ENCODE measurements at places on chromosomes 11 and 22.

DNA sequence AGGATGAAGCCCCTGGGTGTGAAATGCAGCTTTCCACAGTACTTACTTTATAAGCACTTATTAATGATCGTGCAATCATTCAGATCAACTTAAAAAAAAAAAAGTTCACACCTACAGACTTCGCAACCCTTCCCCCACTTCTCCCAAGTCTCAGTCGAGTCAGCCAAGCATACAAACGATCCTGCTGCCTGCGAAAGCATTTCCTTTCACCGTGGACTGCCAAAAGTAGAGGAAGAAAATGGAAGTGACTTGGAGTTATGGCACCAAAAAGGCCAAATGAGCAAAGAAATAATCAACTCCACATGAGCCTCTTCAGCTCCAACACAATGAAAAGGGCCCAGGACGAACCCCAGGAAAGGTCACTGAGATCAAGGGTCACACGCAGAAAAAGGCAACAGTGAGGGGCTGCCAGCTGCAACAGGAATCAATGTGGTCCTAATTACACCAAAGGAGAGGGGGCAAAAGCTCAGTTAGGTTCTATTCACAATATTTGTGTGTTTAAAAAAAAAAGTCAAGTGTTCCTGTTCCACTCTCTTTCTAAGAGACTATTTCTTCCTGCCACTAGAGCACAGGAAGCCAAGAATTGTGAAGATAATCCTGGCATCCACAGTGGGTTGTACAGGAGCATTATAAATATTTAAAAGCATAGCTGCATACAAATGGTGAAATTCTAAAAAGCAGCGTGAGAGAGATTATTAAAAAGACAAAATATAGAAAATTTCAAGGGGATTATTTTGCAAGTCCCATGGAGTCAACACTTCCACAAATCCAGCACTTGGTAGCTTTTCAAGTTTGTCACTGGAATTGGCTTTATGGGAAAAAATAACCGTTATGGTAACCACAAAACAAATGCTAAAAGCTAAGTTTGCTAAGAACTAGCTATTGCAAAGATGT is 28.4 kb downstream of the CDON start:
- no peak for DNase-seq

GRCh38 chr22:38176170-38176741 is 5.4 kb downstream of the PLA2G6 start:
- no peak for DNase-seq

DNA sequence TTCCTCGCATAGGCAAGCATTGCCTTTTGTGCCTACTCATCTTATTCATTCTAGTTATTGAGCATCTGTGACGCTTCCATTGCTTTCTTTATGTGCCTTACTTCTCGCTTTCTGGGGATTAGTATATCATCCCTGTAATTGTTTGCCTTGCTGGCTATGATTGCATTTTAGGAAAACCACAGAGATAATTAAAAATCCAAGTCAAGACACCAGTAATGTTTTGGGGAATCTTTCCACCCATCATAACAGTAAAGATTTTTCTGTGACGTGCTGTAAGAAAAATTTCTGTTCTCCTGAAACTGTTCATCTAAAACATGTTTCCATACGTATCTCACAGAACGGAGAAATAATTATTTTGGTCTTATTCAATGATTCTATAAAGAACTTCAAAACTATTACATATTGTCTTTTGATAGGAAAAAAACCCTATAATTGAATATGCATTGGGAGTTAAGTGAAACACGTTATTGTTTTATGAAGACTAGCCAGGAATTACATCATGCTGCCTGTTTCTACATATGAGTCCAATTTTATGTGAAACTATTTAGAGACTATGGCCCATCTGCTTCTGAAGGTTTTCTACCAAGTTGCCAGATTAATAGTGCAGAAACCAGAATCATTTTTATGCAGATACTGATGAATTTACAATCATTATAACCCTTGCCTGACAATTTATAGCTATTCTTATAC is 133.7 kb upstream of the FIBIN start:
- DNase-seq: no peak

GRCh38 chr22:42327462-42328129 is 57.1 kb upstream of the TCF20 start:
- DNase-seq: no peak

- no peak for DNase-seq
Observed at GRCh38 chr11:119853581-119854360, 124.8 kb upstream of the NECTIN1 start.

GRCh38 chr22:20146777-20147176 is 4.1 kb downstream of the CCDC188 start:
- DNase-seq: no peak

GRCh38 chr22:33932997-33933396 is 12.7 kb upstream of the LARGE1 start:
- no peak for DNase-seq

DNA sequence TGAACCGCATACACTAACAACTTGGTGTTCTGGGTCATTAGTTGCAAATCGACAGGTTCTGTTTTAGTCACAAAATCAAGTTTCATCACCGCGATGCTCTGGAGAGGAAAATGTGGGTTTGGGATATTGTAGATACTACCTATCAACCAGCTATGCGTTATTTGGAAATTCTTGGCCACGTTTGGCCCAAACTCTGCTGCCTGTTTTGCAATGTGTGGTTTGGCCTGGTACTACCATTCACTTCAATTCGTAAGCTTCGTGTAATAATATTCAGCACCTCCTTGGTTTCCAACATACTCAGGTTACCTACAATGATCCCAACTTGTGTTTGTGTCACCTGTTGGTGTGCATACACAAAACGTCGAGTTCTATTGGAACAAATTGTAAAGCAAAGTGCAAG is 16.2 kb upstream of the ACER3 start:
- DNase-seq: no peak

- no peak for DNase-seq
Observed at GRCh38 chr22:27135031-27135981, 477.9 kb downstream of the MIAT start.

DNA sequence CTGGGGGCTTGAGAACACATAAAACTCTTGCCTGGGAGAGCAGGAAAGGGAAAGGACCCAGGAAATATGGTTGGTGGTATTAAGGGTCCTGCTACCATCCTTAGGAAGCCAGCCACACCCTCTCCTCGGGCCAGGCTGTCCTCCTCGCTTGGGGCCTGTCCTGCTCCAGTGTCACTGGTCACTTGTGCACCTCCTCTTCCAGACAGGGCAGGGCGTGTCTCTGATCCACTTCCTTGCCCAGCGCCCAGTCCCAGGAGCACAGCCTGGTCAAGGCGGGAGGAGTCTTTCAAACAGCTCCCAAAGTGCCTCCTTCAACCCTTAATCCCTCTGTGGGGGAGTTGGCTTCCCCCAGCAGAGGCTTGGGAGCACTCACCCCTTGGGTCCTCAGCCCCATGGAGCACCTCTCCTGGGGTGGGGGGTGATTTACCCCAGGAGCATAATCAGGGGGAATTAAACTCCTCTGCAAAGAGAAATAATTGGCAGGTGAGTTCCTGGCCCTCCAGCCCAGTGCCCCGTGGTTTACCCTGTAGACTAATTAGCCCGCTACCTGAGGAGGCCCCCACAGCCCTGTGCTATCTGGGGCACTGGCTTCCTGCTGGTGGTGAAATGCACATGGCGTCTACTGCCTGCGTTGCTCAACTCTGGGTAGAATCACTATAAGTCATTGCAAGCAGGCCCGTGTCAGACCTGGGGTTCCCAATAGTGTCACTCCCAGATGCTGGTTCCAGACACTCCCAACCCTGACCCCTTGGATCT is 8.0 kb downstream of the TMPRSS6 start:
- DNase-seq: no peak

- DNase-seq: no peak
Observed at GRCh38 chr11:85685820-85686459, at the start of gene CCDC89. Gene CCDC89, minus strand, starts transcription at chr11:85686195. Its CDS starts 65 bp downstream, at chr11:85686130.

GRCh38 chr11:132220474-132220873 is 850.1 kb downstream of the NTM start:
- no peak for DNase-seq

- DNase-seq: no peak
Observed at GRCh38 chr11:62435846-62436660, 17.2 kb downstream of the SCGB1A1 start.

DNA sequence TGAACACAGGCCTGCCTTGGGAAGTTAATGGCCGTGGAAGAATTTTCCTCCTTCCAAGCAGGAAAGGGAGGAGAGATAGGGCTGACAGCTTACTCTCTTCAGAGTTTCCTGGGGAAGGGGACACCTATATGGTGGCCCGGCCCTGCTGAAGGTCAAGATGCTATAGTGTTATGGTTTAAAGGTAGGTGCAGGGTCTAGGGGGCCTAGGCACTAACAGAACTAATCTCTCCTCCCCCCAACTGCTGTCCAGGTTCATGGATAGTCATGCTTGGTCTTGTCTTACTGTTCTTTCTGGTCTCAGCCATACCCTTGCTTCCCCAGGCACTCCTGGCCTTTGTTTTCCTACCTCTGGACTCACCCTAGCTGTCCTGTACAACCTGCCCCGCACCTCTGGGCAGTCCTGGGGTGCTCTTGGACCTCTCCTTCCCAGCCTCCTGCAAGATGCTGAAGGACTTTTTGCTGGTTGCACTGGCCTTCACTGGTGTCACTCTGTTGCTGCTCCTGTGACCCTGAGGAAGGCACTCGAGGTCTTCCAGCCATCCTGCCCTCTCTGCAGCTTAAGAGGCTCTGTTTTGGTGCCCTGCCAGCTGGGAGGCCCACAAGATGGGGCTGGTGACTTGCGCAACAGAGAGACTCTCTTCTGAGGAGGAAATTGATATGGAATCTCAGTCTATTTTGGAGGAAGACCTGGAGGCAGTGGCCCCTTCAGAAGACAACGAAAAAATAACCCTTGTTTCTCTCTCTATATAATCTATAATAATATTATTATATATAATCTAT is 17.9 kb downstream of the SEC14L3 start:
- no peak for DNase-seq

DNA sequence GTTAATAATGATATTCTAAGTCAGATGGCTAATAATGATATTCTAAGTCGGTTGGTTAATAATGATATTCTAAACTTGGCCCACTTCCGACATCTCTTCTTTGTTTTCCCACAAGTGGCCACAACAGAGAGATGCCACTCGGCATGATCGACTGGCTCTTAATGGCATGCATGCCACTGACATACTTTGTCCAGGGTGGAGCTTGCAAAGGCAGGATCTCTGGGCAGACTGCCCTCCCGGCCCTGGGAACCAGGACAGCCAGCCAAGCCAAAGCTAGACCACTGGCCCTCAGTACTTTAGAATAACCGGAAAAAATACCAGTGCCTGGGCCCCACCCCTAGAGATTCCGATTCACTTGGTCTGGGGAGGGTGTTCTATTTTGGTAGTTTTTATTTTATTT is 78.1 kb downstream of the KIAA1671 start:
- DNase-seq: no peak

DNA sequence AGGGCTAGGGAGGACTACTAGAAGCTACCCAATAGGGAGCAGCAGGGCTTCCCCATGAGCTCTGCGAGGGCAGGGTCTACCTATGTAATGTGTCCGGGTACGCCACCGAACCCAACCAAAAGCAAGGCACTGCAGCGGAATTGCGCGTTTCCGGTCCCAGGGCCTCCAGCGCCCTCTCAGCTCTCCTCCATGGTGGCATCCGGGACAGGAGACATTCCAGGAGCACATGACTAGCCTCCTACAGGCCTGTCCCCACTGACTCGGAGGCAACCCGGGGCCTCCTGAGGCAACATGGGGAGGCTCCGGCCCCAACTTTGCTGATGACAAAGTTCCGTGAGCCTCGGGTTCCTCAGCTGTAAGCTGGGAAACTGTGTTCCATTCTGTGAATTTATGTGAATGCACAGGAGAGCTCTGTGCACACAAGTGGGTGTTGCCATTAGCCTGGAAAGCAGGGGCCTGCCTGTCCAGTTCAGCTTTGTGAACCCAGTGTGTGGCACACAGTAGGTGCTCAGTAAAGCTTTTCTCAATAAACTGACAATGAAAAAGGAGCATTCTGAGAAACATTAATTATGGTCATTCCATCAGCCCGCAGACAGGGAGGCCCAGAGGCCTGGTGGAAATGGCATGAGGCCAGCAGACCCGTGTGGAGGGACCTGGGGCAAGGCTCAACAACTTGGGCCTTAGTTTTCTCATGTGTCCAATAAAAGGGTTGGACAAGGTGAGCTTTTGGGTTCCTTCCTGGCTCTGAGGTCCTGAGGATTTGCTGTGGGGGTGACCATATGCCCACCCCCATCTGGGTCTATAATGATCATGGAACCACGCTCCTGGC is 50.3 kb downstream of the CHRDL2 start:
- no peak for DNase-seq

DNA sequence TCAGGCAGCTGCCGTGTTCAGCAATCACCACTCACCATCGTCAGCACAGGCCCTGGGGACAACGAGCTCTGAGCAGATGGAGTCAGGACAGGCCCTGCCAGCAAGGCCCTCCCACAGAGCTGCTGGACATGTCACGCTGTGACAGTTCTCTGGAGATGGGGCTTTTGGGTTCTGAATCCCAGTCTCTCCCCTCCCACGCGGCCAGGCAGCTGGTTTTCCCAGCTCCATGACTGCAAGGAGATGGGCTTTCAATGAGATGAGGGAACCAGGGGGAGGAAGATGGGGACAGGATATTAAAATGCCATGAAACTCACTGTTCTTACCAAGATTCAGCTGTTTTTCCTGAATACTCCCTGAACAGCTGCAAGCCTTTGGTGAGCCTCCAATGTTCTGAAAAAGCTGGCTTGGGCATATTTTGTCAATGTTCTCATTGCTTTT is 305.9 kb downstream of the BRD1 start:
- DNase-seq: no peak

DNA sequence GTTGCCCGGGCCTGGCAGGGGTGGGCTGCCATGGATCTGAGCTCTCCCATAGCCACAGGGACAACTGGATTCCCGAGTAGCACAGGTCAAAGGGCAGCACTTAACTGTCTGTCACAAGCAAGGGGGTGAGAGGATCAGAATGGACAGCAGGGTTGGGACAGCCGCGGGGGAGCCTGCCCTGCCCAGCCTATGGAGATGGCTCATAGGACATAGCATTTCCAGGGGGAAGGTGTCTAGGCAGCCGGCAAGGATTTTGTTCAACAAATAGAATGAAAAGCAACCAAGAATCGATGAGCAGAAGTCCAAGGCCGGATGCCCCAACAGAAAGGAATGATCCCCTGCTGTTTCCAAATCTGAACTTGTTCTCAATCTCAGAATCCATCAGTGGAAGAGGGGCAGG is 92.9 kb downstream of the RPS6KA4 start:
- DNase-seq: no peak

GRCh38 chr22:50544078-50544745 is 1.5 kb upstream of the KLHDC7B start:
- DNase-seq: peak; percentile 63

- DNase-seq: no peak
Observed at GRCh38 chr11:12540075-12540680, 134.0 kb upstream of the TEAD1 start.

DNA sequence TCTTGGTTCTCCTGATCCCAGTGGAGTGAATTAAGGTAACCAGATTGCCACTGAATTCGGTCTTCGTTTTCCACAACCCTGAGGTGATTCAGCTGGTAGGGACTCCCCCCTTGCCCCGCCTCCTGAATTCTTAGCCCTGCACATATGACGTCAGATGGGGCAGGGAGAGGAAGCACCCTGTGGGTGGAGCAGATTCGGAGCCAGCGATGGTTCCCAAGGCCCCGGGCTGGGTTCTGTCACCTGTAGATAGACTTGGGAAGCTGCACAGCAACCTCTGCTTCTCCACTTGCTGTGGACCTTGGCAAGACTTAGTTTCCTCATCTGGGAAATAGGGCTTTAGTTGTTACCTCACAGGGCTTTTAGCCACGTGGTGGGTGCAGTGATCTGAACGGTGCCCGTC is 67.8 kb downstream of the CTTN start:
- DNase-seq: no peak

- no peak for DNase-seq
Observed at GRCh38 chr11:68328374-68329091, 16.1 kb downstream of the LRP5 start.

GRCh38 chr22:32603651-32604540 is 129.3 kb downstream of the FBXO7 start:
- DNase-seq: no peak
